ENCODE measurements at places on chromosomes 6 and 20. TPM values are rescaled to one million over a fixed set of nuclear protein-coding genes. Genes with fewer than 3 reads are reported as not detected.

- peak; percentile 71 for DNase-seq
These were observed 32.5 kb downstream of the SYNDIG1 start for GRCh38 chr20:24501764-24502556.

DNA sequence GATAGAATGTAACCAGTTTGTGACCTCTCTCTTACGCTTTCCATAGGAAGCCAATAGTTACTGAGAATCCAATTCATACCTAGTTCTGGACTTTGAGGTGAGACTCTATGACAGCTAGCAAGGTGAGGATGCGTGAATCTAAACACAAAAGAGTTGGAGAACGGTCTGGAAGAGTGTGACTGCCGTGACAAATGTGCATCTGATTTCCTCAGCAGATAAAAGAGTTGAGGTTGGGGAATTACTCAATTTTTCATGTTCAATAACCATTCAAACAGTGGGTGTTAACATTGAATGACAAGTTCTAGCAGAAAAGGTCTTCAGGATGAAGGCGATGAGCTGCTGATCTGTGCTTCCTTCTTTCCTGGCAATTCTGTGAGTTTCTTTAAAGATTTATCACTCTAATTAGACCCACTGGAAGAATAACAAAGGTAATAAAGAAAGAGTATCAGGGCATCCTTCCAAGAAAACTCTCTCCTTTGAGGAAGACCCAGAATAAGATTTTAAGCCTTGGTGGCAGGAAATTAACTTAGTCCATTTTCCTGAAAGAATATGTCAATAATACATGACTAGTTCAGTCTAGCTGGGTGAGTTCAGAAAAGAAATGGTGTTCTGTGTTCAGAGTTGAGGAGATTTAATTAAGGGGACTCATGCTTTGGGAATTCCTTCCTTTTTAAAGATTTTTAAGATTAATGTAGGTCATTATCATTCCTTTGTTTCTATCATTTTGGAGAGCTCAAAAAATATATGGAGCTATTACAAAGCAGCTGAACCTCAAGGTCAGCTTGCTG lies 24.5 kb downstream of the KIF3B start:
- DNase-seq: no peak

- no peak for DNase-seq
These were observed 31.0 kb upstream of the EZR start for GRCh38 chr6:158849899-158850806.

DNA sequence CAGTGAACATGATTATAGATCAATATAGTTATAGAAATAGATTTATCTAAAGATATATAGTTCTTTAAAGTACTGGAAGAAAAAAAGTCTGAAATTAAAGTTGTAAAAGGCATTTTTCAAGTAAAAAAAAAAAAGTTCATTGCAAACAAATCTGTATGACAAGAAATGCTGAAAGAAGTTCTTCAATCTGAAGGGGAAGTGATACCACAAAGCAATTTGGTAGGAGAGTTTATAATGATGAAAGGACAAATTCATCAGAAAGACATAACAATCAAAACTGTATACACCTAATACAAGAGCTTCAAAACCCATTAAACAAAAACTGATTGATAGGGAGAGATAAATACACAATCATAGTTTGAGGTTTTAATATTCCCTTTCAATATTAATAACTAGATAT lies 14.1 kb downstream of the HUS1B start:
- DNase-seq: no peak

DNA sequence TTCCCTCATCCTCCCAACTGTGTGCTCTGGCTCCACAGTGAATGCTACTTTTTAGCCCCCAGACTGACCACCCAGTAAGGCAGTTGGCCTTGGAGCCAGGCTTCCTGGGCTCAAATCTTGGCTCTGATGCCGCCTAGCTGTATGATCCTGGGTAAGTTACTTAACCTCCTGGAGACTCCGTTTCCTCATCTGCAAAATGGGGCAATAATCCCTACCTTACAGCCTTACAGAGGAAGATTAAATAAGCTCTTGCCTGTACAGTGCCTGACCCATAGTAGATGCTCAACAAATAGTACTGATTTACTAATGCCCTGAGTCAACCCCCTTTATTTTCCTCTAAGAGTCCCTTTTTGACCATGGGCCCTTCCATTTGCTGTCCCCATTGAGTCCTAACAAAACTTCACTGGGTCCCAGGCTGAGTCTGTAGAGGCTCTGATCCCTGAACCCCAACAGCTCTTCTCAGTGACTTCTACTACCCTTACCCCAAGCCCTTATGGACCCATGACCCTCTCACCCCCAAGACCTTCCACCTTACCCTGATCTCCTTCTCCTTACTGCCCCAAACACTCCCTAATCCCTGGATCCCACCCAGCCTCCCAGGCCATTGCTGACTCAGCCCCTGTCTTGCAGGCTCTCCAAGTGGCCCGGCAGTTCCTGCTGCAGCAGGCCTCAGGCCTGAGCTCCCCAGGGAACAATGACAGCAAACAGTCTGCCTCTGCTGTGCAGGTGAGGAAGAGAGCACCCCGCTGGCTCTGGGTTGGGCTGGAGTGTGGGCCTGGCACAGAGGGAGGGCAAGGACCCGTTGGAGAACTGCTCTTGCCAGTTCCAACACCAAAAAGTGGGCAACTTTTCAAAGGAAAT lies 31.4 kb downstream of the FOXP4 start:
- peak; percentile 49 for DNase-seq

DNA sequence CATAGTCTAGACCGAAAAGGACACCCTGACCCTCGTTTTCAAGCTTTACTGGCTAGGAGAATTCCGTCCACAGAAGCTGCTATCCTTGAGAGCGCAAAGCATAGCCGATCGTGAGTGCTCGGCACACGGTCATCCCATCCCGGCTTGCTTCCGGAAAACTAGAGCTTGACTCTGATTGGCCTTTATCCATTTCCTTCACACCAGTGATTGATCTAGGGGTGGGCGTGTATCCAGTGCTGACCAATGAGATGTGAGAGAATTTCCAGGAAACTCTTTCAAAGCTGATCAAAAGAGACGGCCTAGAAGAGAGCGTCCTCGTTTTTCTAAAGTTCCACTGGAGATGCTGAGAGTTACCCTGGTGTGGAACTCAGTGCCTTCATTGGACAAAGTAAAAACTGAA lies 41.0 kb upstream of the NFATC2 start:
- DNase-seq: no peak

DNA sequence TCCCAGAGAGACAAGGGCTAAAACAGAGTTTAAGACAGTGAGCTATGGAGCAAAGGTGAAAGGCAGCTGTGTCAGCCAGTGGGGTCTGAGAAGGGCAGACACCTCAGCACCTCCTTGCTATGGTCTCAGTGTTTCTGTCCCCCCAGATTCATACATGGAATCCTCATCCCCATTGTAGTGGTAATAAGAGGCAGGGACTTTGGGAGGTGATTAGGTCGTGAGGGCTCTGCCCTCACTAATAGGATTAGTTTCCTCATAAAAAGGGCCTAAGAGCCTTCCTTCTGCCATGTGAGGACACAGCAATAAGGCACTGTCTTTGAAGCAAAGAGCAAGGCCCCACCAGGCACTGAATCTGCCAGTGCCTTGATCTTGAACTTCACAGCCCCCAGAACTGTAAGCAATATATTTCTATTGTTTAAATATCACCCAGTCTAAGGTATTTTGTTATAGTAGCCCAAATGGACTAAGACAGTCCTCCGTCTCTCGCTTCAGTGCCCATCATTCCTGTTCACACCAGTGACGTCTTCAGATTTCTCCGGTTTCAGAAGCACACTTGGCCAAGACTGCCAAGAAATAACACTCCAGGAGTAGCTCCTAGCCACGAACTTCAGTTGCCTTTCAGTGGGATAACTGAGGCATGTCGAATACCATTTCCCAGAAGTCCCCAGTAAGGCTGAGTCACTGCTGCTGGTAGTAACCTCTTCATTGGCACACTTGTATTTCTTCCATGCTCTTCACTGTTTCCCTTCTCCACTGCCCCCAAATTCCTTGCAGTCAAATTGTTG lies 32.8 kb downstream of the SLC13A3 start:
- DNase-seq: no peak

- DNase-seq: no peak
These were observed 111.0 kb upstream of the RALGAPA2 start for GRCh38 chr20:20823476-20823881.

DNA sequence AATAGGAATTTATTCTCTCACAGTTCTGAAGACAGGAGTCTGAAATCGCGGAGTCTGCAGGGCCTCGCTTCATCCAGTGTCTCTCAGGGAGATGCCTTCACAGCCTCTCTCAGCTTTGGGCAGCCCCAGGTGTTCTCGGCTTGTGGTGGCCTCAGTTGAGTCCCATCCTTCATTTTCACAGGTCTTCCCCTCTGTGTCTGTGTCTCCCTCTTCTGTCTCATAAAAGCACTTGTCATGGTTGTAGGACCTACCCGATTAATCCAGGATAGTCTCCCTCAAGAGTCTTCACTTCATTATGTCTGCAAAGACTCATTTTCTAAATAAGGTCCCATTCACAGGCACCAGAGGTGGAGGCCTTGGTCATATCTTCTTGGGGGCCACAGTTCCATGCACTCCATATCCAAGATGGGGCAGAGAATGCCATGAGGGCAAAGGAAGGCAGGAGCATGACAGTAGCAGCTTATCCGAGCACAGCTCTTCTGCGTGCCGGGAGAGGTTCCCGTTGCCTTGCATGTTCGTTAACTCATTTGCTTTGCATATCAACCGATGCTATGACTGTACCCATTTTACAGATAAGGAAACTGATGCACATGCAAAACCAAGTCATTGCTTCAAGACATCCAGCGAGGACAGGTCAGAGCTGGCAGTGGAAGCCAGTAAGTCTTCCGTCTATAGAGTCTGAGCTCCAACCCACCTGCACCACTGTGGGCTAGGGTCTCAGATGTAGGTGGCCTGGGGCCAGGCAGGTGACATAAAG lies 363.8 kb upstream of the SULF2 start:
- no peak for DNase-seq

GRCh38 chr20:44601801-44602204 lies 19.4 kb downstream of the PKIG start:
- peak; percentile 81 for DNase-seq

DNA sequence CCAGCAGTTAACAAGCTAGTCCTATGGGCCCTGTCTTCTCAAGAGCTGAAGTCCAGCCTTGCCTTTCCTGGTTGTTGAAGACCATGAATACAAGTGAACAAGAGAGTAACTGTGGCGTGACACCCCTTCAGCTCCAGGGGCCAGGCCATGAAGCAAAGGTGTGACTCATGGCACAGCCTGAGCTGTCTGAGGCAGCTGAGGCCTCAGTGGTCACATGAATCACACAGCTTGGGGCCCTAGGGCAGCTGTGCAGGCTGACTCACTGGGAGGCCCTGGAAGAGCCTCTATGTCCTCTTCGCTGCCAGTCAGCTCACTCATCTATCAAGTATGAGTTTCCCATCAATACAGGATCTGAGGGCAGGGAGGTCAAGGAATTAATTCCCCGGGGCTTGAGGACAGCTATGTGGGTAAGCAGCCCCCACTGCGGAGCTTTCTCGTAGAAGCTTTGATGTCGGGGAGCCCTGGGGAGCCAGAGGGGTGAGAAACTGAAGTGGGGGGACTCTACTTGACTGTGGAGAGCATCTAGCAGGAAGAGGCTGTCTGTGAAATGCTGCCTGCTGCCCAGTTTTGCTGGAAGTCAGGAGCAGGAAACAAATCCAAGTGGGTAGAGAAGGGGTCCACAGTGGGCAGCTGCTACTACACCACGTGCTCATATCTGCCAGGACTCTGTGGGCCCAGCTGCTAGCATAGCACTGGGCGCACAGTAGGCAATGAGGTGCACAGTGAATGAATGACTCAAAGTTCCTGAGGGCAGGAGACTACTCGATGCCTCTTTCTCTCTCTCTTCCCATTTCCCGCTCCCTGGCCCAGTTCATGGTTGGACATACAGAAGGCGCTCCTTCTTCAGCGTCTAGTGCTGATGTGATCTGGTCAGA lies 13.7 kb upstream of the FAM83C start:
- peak; percentile 68 for DNase-seq

GRCh38 chr6:131914234-131914633 lies 36.9 kb downstream of the CCN2 start:
- no peak for DNase-seq

GRCh38 chr6:13478525-13478966 lies 8.9 kb downstream of the GFOD1 start:
- no peak for DNase-seq

GRCh38 chr20:29452186-29452585 lies 1805.3 kb upstream of the DEFB115 start:
- DNase-seq: no peak

- no peak for DNase-seq
These were observed 859 bp upstream of the BIRC7 start for GRCh38 chr20:63234693-63235398.

DNA sequence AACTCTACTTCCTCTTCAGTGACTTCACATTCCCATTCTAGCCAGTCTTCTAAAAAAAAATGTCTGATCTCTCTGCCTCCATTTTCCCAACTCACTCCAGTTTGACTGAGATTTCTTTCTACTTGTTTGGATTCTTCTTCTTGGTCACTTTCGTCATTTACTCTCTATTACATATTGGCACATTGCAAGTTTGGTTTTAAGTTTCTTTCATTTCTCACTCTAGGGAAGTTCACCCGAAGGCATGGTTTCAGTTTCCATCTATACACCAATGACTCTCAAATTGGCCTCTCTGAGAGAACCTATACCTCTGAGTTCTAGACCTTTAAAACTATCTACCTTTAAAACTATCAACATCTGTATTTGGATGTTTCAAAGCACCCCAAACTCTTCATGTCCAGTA lies 51.3 kb downstream of the CD109 start:
- no peak for DNase-seq

The SLC17A1 gene
- not detected for total RNA-seq

The PRL gene
- not detected for total RNA-seq

The ANKRD66 gene
- not detected for total RNA-seq

The SLC22A2 gene
- not detected for total RNA-seq

The NKAIN2 gene
- total RNA-seq: 2.4 TPM

The FGD2 gene
- 15.5 TPM for total RNA-seq
